Stimulated activated CD8-positive, alpha-beta memory T cell treated with anti-CD3 and anti-CD28 coated beads, Interleukin-4, amount 100 ng/mL, for 4 hours (primary cell): ENCODE measurements at places on chromosomes 5 and 9.

DNA sequence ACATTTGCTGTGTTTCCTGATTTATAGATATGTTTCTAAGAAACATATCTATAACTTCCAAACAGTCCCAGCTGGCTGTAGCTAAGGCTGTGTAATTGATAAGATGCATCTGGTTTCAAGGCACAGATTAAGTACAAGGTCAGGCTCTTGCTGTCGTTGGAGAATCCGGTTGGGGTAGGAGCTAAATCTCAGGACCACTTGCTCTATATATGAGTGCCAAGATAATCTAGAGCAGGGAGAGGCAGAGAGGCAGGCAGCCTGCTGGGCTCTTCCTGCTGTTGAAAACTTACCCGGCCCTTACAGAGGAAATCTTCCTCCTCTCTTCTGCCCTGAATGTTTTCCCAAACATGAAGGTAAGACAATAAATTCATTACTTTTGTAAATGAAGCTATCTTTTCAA lies at the start of gene C7:
C7 (plus strand) TSS at position 234 of the 400 bp plus-strand sequence; CDS start at position 348, 114 bp downstream.
- no peak for DNase-seq

DNA sequence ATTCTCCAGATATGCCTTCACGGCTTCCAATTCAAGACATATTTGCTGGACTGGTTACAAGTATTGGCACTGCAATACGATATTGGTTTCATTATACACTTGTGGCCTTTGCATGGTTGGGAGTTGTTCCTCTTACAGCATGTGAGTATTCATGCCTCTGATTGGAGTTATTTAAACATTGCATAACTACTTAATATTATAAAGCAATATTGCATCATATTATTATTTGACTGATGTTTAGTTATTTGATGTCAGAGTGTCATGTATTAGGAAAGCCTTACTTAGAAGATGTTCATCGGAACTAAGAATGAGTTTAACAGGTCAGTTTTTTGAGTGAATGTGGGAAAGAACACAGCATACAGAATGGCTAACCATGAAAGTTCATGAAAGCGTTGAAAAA lies 28.3 kb downstream of the MARCHF6 start:
- no peak for DNase-seq

DNA sequence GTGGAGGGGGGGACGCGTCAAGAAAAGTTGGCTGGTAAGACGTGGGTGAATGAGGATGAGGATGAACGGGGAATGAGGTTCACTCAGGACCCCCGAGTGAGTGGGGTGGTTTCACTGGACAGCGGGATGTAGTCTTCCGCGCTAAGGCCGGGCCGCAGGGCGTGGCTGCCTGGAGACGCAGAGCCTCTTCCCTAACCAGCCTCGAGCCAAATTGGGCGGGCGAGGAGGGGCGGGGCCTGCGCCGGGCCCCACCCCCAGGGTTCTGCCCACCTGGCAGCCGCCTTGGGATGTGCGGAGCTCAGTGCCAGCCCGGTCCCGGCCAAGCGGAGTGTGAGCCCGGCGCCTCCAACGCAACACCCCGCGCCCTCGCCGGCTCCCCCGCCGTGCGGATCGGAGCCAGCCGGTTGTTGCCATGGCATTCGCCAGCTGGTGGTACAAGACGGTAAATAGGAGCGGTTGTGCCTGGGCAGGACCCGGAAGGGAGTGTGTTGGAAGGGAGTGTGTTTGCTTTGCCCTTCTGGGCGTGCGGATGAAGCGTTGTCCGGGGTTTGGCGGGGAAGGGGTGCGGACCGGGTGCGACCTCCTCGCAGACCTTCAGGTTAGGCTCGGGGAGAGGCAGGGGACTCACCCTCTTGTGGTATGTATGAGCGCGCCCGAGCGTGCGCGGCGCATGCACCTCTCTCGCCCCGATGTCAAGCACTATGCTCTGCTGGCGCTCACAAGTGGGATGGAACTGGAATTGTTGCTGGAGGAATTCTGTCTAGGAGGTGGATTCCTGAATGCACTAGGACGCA lies 746 bp downstream of the CAST start:
- peak; percentile 55 for DNase-seq

DNA sequence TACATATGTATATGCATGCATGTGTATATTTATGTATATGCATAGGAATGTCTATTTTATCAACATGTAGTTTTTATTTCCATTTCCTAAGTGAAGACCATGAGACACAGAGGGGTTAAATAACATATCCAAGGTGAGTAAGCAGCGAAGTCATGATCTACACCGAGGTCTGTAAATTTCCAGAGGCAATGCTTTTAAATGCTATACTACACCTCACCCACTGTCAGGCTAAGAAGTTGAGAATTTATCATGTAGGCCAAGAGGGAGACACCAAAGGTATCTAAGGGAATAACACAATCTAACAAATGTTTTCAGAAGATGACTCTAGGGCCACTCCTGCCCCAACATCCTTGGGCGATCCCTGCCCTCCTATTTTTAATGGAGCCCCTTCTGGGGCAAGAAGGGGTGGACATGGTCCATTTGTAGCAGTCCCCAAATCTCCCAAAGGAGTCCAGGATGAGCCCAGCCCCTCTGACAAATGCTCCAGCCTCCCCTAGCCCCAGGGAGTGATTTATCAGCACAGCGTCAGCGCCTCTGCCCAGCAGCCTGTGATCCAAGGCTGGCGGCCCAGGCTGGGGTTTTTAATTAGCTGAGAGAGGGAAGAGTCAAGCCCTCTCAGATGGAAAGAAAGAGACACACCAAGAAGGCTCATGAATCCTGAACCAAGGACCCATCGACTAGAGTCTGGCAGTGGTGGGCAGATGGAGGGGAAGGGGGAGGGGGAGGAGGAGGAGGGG lies 339.9 kb downstream of the ASTN2 start:
- DNase-seq = no peak

- no peak for DNase-seq
These were observed 6.6 kb downstream of the PCBD2 start for GRCh38 chr5:134911285-134912206.
